ENCODE measurements at places on chromosomes 12 and 14.

DNA sequence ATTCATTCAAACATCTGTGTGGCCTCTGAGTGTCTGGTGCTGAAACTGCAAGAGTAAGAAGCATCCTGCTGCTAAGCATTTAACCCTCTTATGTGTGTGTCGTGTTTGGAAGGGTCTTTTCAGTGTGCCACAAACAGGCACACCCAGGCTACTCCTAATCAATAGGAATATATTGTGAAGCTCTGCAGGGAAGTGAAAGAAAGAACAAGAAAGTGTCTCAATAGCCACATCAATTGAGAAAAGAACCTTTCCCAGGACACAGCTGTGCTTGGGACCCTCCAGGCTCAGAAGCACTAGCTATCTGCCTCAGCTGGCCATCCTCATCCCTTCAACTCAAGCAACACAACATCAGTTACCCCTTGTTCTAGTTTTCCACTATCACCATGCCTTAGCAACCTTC is 13.4 kb upstream of the KRAS start:
- no peak for DNase-seq

GRCh38 chr14:86543521-86543920 is 1013.6 kb downstream of the FLRT2 start:
- DNase-seq, result peak; percentile 19

DNA sequence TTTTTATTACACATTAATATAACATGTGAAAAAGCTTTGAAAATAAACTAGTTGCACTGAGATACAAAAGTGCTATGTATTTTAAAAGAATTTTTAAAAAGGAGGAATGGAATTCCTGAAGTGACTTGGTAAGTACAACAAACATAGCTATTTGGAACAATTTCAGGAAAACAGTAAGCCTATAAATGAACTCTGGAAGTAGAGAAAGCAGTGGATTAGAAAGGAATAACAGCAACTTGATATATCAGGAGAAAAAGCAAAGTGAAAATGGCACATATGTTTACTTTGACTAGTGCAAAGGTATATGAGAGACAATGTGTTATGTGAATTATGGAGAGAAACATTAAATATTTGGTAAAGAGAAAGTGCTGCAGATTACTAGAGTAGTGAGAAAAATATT is 811.7 kb downstream of the C12orf50 start:
- DNase-seq, result no peak

- DNase-seq, result no peak
Observed at GRCh38 chr12:103441437-103442181, 54.2 kb downstream of the C12orf42 start.

DNA sequence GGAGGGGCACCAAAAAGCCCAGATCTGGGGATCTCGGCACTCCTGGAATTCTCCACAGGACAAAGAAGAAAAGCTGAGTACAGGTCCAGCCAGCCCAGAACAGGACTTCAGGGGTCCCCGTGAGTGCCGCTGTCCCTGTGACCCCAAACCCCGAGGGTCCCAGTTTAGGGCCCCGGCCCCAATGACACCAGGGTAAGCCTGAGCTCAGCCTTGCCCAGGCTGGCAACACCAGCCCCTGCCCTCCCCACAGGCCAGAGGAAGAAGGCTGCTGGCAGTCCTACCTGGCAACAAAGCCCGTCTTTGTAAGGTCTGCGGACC is 1.8 kb downstream of the CDK2AP1 start:
- DNase-seq, result peak; percentile 45

GRCh38 chr12:15956413-15957185 is 45.5 kb downstream of the DERA start:
- DNase-seq, result no peak

DNA sequence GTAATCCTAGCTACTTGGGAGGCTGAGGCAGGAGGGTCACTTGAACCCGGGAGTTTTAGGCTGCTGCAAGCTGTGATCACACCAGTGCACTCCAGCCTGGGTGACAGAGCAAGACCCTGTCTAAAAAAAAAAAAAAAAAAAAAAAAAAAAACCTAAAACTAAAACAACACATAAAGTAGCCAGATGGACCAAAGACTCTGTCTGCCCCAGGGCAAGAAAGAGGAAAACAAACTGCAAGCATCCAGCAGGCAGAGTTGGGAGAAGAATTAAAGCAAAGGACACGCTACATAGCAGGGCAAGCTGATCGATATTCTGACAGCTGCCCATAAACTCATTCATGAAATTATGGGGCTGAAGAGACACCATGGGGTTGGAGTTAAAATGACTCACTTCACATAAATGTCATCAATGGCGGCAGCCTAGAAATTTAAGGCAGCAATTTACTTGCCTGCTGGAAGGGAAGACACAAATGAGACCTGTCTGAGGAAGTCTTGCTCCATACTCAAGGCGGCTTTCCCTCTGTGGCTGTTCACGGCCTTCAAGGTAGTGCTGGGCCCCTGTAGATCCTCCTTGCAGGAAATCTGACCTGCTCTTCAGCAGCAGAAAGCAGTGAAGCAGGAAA is 259.1 kb upstream of the FKBP4 start:
- DNase-seq, result no peak

DNA sequence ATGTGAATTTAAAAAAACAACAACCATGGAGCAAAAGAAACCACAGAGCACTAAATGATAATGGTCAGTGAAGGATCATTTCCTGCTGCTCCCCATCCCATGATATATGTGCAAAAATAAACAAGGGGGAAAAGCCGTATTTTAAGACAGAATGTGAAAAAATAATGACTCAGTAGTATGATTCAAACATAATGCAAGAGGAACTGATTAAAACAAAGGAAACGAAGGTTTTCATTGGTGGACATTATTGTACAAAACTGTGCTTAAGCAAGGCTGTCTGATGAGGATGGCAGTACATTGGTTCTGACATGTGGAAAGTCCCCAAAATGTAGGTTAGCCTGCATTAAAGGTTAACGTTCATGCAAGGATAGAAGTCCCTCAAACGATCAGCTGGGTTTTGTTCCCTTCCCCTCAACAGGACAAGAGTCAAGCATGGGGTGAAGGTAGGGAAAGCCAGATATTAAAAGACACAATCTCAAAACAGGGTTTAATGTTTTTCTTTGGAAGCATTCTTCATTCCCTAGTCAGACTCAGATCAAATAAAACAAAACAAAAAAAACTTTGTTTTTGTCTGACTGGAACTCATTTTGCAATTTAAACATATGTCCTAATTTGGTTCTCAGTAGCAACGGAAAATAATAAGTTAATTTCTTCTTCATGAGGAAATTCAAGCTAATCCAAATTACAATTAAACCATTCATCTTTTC is 26.3 kb upstream of the PTGDR start:
- DNase-seq, result no peak

GRCh38 chr12:58883576-58884334 is 36.5 kb downstream of the LRIG3 start:
- no peak for DNase-seq

- DNase-seq, result peak; percentile 46
Observed at GRCh38 chr14:60064491-60065072, 27.1 kb upstream of the PCNX4 start.

- DNase-seq, result no peak
Observed at GRCh38 chr12:31813305-31813704, 84.5 kb upstream of the AMN1 start.

DNA sequence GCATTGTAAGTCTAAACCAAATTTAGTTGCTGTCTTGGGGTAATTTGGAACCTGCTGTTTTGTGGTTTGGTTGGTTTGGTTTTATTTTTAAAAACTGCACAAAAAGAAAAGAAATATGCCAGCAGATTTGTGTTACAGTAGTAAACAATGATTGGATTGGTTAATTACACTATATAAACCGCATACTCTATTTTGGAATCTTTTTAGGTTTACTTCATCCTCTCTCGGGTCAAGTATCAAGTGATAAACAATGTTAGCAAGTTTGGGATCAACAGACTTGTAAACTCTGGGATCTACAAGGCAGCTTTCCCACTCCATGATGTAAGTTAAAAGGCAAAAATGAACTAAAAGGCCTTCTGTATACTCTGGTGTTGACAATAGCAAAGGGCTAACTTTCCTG is 132.4 kb downstream of the ANO6 start:
- no peak for DNase-seq

DNA sequence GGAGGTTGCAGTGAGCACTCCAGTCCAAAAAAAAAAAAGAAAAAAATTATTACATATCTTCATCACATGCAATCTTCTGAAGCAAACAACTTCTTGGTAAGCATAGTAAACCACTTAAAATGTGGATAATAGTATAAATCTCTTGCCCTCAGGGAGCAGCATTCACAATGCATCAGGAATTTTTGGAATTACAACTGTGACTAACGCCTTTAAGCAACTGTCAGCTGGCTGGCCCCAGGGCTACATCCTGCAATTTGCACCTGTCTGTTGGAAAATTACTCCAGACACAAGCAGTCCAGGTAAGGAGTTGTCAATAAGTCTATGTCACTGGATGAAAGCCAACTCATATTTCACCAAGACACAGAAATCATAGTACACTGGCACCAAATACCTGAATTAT is 5.5 kb upstream of the SLC7A7 start:
- DNase-seq, result peak; percentile 45

DNA sequence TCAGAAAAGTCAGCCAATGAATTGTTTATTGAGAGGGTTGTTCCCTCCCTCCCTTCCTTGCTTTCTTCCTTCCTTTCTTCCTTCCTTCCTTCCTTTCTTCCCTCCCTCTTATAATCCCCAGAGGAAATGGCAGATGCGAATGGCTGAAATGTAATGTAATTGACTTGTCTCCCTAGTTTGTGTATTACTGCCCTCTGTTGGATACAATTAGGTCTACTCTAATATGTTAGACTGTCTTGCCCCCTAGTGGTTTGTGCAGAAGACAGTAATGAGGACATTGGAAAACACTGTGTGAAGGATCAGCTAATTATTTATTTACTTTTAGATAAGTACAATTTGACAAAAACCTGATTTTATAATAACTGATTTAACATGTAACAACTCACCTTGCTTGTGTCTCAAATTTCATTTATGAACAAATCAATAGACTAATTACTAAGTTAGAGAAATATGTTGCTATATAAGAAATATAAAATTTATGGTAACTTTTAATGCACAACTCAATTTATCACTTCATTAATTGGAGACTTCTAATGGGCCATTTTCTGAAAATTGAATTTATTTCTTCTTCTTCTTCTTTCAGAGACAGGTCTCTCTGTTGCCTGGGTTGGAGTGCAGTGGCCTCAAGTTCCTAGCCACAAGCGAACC is 229.8 kb upstream of the LRIG3 start:
- DNase-seq, result peak; percentile 90

- DNase-seq, result peak; percentile 40
Observed at GRCh38 chr14:77965919-77966435, 166.1 kb downstream of the ADCK1 start.

GRCh38 chr14:96790186-96790585 is 7.0 kb upstream of the VRK1 start:
- no peak for DNase-seq

- DNase-seq, result no peak
Observed at GRCh38 chr14:88422919-88423650, 37.6 kb downstream of the SPATA7 start.

DNA sequence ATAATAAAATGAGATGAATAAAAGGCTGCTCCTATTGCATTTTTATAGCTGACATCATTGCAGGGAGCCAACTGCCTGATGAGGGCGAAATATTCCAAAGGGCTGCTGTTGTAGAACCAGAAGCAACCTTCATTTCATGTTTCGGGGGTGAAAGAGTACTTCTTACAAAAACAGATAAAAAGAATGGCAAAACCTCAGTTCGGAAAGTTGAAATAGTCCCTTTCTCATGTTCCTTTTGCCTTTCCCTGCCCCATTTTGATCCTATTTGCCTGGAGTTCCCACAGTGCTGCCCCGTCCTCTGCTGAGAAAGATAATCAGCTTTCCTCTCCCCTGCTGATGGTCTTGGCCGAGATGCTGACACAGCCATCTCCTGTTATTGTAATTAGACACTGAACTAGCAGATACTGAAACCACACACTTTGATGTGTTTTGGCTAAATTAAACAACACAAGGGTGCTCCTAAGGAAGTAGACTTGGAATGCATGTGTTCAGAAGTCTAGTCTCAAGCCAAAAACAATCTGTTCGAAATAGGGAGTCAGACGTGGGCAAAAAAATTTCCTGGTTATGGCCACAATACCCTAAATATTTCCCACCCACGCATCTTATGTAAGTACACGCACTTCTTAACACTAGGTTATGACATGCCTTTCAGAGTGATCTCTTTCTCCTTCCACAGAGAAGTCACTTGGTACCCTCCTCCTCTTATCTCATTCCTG is 117.2 kb downstream of the PPM1H start:
- peak; percentile 11 for DNase-seq

- no peak for DNase-seq
Observed at GRCh38 chr12:111705672-111706071, 19.8 kb downstream of the ACAD10 start.
